ENCODE measurements at places on chromosomes 13 and 19. TPM values are rescaled to one million over a fixed set of nuclear protein-coding genes. Genes with fewer than 3 reads are reported as not detected.

The BRSK1 gene
- 5.2 TPM for total RNA-seq

The NPAS1 gene
- not detected for total RNA-seq

The C19orf85 gene
- total RNA-seq, result not detected

The LPAR6 gene
- 3.1 TPM for total RNA-seq

The CEACAM16 gene
- total RNA-seq, result not detected

The ATP4A gene
- not detected for total RNA-seq

The EFNB2 gene
- 3.9 TPM for total RNA-seq

The ANKRD24 gene
- total RNA-seq, result 1.0 TPM

Measured in smooth muscle cell of trachea (primary cell).